Activated CD8-positive, alpha-beta T cell treated with anti-CD3 and anti-CD28 coated beads for 36 hours (primary cell): ENCODE measurements at places on chromosomes 7 and 10.

- no peak for DNase-seq
These were observed 135.0 kb downstream of the GALNT17 start for GRCh38 chr7:71266912-71267311.

DNA sequence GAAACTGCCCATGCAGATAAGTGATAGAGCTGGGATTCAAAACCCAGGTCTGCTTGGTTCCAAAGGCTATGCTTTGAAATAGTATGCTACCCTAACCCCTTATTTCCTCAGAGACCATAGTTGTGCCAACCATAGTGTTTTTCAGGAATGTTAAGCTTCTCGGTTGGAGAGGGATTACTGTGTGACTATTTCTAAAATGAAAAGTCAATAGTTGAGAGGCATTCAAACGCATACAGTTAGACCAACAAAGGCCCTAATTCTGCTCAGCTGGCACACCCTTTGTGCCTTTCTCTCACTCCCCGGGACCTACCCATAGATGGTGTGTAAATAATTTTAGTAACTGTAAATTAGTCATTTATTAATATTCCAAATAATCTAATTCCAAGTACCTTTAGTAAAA lies 64.6 kb upstream of the RNF148 start:
- DNase-seq: no peak

DNA sequence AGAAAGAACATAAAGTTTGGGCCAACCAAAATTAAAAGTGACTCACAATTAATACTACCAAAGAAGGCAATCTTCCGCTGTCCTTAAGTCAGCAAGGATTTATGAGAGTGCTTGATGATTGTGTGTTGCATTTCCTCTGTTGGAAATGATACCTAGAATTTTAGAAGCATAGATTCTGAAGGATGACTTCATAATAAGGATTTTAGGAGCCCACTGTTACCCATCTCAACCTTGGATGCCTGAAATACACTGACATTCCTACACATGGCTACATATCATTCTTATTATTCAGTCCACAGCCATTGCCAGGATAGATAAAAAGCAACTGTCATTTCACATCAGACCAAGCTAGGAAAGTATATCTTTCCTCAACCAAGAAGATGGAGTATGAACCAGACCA lies 823.8 kb downstream of the LRMDA start:
- DNase-seq: no peak

- peak; percentile 84 for DNase-seq
These were observed 47.7 kb downstream of the RBM17 start for GRCh38 chr10:6136215-6137201.

- DNase-seq: peak; percentile 24
These were observed 8.5 kb downstream of the SP8 start for GRCh38 chr7:20778063-20778721.

DNA sequence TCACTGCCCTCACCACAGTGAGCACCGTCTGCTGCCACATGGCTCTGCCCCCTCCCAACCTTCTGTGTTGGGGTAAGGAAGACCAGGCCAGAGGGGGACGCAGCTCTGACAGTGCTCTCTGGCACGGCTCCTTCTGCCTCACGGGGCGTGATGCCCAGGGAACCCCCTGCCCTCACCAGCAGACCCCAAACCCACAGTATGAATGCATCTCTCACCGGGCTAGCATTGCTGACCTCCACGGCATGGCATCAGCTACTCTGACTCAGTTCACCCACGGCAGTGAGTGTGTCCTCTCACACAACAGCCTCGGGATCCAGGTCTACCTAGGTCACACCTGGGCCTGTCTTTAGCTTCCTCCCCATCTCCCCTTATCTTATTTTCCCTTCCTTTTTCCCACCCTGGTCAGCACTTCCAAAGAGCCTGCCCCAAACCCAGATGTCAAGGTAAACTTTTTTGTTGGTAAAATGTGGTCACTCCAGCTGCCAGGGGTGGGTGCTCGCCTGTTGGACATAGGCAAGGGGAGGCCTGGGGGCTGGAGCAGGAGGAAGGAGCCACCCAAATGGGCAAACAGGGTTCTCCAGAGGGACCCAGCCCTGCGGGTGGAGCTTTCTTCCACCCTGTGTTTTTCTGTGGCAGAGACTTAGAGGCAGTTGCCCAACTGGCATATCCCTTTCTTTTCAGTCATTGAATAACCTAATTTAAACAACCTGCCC lies 4.4 kb downstream of the CALML3 start:
- no peak for DNase-seq

DNA sequence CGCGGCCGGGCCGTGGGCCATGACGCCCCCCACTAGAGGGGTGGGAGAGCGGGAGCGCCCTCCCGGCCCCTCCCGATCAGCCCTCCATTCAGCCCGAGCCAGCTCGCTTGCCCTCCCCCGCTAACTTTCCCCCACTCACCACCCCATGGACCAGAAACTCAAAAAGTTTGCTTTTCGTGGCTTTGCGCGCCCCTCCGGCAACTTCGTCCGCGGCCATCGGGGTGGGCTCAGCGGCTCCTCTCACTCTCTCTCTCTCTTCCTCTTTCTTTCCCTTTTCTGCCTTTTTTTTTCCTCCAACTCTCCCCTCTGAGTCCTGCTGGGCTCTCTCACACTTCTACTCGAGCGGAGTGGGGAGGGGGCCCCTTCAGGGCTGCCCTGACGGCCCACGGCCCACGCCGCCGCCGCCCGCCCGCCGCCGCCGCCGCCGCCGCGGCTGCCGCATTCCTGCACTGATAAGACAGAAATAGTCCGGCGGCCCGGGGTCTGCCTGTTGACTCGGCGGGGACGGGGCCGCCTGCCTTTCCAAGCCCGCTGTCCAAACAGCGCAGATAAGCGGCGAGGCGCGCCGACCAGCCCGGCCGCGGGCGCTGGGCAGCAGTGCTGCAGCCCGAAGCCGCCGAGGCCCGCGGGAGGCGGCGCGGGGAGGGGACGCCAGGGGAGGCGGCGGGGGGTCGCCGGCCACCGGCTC lies at the start of gene SMARCD3:
Gene SMARCD3 (minus strand): TSS at position 349 of the 688 bp plus-strand sequence. CDS start 132 bp downstream, at position 217.
- no peak for DNase-seq

- DNase-seq: no peak
These were observed 26.5 kb upstream of the GSAP start for GRCh38 chr7:77442636-77443035.

DNA sequence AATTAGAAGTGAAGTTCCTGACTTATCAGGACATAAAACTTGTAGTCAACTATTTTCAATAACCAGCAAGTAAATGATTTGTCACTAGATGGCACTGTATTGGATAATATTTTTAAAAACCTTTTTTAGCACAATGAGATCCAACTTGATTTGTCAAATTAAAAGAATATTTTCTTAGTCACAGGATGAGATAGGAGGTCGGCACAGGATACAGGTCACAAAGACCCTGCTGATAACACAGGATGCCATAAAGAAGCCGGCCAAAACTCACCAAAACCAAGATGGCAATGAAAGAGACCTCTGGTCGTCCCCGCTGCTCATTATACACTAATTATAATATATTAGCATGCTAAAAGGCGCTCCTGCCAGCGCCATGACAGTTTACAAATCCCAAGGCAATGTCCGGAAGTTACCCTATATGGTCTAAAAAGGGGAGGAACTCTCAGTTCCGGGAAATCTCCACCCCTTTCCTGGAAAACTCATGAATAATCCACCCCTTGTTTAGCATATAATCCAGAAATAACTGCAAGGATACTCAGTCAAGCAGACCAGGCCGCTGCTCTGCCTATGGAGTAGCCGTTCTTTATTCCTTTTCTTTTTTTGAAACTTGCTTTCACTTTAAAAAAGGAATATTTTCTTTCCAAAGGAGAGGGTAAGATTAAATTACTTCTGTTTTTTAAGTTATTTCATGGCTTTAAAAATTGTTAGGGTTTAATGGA lies 255.7 kb upstream of the MKLN1 start:
- peak; percentile 37 for DNase-seq

GRCh38 chr7:113921363-113921762 lies 2.6 kb upstream of the PPP1R3A start:
- no peak for DNase-seq
